NCI-H1048 (cell line): ENCODE measurements at places on chromosomes 6 and 20.

DNA sequence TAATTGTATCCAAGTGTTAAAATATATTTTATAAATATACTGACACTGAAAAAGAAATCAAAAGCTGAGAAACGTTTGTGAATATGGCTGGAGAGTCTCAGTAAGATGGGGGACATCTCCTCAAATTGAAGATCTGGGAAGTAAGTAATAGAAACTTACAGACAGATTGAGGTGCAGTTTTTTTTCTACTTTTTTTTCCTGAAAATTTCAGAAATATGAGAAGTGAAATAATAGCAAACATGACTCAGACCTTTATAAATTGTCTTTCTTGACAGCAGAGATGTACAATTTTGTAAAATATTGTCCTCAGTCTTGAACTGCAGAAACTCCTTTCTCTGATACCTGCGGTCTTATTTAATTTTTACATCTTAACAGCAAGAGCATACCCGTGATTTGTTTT, 347.1 kb downstream of the UTRN start:
- DNase-seq, result no peak

DNA sequence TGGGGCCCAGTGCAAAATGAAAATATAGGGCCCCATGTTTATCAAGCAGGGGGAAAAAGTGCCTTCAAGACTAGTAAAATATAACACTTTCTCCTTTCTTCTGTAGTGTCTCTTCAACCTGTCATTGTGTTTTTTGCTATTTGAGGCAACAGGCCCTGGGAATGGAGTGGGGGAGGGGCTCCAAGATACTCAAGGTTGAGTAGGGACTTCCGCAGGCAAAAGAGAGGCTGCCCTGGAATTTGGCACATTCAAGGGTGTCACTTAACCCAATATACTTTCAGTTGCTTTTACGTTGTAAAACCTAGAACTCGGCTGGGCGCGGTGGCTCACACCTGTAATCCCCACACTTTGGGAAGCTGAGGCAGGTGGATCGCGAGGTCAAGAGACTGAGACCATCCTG, 154.9 kb downstream of the ALDH8A1 start:
- no peak for DNase-seq

DNA sequence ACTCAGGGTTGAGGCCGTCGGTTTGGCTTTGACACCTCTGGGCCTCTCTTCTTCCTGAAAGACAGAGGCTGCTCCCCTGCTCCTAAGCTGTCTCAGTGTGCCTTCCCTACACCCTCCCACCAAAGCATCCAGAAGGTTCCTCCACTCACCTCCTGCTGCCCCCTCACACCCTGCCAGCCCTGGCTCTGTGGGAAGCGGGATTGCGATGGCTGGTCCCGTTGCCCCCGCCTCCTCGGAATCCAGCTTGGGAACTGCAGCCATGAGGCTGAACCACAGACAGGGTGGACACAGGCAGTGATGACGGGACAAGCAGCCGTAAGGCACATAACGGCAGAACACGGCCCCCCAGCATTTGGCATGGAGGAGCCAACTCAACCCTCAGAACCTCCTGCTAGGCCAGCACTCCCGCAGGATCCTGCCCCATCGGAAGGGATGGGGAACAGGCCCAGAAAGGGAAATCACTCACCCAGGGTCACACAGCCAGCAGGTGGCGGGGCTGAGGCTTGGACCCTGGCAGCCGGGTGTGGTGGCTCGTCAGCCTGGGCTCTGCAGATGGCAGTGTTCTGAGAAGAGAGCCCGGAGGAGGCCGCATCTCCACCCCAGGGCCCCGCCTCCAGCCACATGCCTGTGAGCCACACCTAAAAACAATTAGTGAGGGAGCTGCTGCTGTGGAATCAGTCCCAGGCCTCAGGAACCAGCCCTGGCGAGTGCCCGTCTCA, 139.6 kb downstream of the PHACTR3 start:
- no peak for DNase-seq

GRCh38 chr20:16555754-16556153, 17.5 kb downstream of the KIF16B start:
- DNase-seq, result no peak

DNA sequence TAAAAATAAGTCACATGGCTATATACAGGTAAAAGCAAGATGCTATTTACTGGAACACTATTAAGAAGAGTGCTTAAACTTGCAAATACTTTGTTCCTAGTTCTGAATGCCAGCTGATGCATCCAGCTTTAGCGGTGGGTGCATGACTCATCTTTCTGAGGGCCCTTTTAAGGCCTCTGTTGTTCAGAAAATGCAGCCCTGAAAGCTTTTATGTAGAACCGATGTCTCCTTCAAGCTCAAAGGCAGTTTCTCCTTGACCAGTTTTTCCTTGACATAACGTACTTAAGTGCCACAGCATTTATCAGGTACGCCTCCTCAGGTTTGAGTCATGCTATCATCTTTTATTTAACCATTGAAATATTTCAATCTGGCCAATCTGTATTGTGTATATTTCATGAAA, 82.8 kb downstream of the MLIP start:
- no peak for DNase-seq

DNA sequence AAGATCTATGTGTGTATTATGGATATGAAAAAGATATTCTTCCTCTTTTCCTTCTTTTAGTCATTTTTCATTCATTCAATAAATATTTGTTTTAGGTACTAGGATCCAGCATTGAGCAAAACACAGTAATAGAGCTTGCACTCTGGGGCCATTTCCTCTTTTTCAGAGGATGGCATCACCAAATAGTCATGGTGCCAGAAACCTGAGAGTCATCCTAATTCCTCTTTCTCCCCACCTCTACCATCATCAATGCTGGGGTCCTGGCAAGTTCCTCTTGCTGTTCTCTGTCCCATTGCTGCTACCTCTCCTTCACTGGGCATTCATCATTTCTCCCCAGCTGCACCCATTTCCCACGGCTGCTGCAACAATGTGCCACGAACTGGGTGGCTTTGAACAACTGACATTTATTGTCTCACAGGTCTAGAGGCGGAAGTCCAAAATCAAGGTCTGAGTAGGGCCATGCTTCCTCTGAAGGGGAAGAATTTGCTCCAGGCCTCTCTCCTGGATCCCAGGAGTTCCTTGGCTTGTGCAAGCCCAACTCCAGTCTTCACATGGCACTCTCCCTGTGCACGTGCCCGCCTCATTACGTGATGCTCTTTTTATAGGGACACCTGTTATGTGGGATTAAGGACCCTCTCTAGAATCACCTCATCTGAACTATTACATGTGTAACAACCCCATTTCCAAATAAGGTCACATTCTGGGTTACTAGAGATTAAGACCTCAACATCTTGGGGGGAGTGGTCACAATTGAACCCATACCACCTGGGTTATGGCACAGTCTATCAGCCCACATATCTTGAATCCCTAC, 9.5 kb upstream of the IGF2R start:
- DNase-seq, result no peak

- no peak for DNase-seq
These were observed 19.3 kb downstream of the HIVEP2 start for GRCh38 chr6:142925575-142926110.

DNA sequence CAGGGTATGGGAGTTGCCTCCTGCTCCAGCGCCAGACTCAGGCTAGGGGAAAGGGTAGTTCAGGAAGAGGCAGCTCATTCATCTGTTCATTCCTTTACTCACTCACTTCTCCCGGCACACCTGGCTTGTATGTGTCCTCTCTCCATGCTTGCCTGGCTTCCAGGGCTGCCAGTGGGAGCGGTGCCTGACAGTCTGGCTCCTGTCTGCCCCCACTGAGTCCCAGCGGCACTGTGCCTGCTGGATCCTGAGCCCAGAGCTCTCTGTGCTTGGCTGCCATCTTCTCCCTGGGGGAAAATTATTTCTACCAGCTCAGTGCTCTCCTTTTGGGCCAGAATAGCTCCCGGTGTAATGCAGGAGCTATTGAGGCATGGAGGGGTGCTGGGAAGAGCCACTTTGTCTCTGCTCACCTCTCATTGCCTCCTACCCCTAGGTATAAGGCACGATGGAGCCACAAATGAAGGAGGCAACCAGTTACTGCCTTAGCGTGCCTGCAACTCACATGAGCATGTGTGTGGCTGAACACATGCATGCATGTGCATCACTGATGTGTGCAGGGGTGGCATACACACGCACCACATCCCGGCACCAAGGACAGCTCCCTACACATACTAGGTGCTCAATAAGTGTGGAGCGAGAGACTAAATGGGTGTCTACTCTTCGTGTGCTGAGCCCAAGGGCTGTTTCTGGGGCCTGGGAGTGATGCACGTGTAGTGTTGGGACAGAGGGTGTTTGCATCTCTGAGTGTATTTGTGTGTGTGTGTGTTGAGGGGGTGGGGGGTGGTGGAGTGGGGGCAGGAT, 46.6 kb downstream of the CDH22 start:
- no peak for DNase-seq

DNA sequence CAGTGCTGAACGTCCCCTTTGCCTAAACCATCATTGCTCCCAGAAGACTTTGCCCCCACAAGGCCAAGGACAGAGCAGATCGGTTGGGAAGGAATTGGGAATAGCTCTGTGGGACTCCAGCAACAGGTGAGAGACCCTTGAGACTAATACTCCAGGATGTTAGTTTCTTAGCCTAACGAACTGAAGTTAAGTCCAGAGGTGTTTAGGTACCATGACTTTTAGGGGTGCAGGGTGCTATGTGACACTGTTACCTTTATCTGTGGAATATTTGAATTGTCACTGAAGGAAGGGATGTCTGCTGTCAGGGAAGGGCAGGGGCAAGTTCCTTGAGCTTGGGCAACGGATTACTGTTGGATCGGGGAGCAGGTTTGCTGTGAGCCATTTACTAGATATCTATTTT, 1.9 kb downstream of the BLCAP start:
- no peak for DNase-seq

- no peak for DNase-seq
These were observed 107.7 kb upstream of the BTN3A2 start for GRCh38 chr6:26257272-26257671.

GRCh38 chr6:10272591-10272990, 142.3 kb downstream of the TFAP2A start:
- DNase-seq, result no peak

- no peak for DNase-seq
These were observed 18.4 kb upstream of the IFNGR1 start for GRCh38 chr6:137237413-137238170.

DNA sequence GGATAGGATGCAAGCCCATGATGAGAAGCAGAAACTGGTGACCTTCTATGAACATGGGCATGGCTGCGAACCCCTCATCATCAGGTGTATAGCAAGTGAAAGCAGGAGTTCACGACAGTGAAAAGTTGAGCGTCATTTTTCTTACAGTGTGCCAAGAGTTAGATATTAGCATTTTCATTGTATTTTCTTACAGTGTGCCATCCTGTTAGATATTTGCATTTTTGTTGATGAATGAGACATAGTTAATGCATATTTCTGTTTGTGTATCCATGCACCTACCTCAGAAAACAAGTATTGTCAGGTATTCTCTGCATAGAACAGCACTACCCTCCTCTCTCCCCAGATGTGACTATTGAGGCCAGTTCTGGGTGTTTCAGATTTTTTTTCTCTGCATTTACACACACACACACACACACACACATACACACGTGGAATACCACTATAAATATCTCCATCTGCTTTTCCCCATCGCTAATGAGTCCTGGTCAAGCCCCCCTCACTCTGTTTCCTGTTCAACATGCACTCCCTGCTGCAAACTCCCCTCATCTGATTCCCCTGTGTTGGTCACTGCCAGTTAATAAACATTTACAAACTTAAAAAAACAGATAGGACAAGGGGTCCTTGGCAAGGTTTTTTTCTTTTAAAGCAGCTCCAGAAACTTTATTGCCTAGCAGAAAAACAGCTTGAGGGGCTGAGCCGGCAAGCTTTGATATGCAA, 41.7 kb downstream of the PLN start:
- no peak for DNase-seq

GRCh38 chr20:63953764-63954429, 2.3 kb downstream of the UCKL1 start:
- no peak for DNase-seq

GRCh38 chr6:93350774-93351173, 68.6 kb downstream of the EPHA7 start:
- DNase-seq, result no peak

GRCh38 chr6:43499028-43499815, 10.9 kb downstream of the LRRC73 start:
- DNase-seq, result no peak

DNA sequence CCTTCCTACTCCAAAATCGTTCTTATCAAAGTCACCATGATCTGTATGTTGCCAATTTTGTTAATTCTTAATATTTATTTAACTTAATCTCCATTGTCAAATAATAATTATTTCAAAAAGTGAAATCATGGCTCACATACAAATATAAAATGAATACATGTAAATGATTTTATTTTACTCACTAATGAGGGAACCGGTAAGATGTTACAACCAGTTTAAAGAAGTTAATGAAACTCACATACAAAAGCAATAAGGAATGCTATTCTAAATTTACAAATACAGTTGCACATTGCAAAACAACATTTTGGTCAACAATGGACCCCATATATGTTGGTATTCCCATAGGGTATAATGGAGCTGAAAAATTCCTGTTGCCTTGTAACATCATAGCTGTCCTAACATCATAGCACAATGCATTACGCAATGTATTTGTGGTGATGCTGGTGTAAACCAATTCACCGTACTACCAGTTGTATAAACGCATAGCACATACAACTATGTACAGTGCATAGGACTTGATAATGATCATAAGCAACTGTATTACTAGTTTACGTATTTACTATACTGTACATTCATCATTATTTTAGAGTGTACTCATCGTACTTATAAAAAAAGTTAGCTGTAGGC, 6.5 kb upstream of the SLC22A16 start:
- DNase-seq, result no peak

DNA sequence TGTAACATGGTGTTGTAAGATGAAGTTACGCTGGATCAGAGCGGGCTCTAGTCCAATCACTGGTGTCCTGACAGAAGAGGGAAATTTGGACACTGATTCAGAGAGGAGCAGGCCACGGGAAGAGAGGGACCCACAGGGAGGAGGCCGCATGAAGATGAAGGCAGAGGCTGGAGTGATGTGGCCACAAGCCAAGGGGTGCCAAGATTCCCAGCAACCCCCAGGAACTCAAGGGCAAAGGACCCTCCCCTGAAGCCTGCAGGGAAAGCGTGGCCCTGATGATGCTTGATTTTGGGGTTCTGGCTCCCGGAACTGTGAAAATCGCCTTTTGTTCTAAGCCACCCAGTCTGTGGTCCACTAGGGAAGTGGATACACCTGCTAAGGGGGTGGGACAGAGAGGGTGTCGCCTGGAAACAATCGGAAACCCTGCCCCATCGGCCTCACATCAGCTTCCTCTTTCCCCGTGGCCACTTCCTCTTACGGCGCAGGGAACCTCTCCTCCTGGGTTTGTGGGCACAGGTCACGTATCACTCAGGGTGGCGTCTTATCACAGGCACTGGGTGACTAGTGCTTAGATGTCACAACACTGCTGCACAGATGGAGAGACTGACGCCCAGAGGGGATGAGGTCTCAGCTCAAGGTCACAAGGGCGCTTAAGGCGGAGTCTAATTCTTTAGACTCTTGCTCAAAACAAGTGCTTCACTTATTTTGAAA, 58.0 kb downstream of the SULF2 start:
- DNase-seq, result no peak

DNA sequence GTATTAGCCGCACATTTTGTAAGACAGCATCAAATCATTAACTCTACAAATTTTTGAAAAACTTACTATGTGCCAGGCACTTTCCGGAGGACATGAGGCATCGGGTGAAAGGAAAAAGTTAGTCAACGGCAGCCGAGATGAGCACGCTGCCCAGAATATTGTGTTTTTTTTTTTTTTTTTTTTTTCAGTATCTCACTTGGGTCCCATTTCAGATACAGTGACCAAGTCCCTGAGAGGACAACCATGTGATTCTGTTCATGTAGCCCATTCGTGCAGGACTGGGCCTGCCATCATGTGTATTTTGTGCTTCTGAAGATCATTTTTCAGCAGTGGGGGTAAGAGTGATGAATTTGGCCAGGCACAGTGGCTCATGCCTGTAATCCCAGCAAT, 1.3 kb downstream of the SLA2 start:
- DNase-seq, result no peak

- DNase-seq, result no peak
These were observed 283.4 kb upstream of the TBX18 start for GRCh38 chr6:85047818-85048217.
